RWPE2 (cell line): ENCODE measurements at places on chromosomes 16 and 17.

GRCh38 chr17:15185625-15185991 is 79.5 kb downstream of the PMP22 start:
- no peaks in the 10 kb centered on the region for H3K36me3 ChIP-seq
- no peaks in the 10 kb centered on the region for H3K27me3 ChIP-seq
- DNase-seq: no peak
- H3K27ac ChIP-seq: no peak overlapping the region

GRCh38 chr17:67260170-67260987 is 15.4 kb upstream of the HELZ start:
- peak overlapping the region; percentile 89 for H3K27ac ChIP-seq
- peak; percentile 56 for DNase-seq
- no peaks in the 10 kb centered on the region for H3K27me3 ChIP-seq

DNA sequence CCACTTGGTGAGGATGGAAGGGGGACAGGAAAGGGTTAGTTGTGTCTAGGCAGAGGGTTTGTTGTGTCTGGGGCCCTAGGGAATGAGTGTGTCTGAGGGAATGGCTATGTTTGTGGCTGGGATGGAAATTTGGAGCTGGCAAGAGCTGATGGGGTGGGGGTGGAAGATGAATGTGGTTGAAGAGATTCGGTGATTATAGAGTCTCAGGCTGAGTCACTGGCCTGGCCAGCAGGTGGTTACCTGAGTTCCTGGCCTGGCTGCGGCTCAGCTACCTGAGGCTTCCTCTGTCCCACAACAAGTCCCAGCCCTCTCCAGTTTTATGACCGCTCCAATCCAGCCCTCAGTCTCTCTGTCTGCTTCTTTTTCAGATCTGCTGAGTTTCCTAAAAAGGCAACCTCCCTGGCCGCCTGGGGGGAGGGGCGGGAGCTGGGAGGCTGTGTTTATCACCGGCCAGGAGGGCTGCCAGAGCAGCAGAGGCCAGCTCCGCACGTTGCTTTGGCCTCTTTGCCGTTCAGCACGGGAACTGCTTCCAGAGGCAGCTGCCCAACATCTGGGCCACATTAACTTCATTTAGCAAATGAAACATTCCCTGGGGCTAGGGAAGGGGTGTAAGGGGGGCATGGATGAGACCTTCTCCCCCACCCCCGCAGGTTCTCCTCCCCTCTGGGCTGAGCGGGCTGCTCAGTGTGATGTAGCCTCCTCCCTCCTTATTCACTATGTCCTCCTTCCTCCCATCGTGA is 21.8 kb downstream of the ITGB3 start:
- H3K4me3 ChIP-seq: no peak overlapping the region
- H3K4me1 ChIP-seq: peaks cover 31% of the 10 kb centered on the region
- DNase-seq: no peak
- H3K27me3 ChIP-seq: no peaks in the 10 kb centered on the region
- H3K36me3 ChIP-seq: no peaks in the 10 kb centered on the region
- peak overlapping the region; percentile 38 for H3K27ac ChIP-seq

DNA sequence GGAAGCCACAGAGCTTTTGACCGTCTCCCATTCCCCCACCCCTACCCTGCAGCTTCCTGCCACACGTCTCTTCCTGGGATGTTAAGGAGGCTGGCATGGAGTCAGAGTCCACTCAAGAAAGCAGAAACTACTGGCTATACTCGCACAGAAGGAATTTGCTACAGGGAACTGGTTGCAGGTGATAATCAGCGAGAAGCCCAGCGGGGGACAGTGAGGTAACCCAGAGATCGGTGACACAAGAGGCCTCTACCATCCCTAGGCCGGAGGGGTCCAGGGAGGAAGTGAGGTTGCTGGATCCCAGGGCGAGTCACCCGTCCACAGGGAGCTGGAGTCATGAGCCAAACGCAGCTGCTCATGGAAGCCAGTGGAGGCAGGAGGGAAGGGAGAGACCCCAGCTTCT is 93.7 kb downstream of the SDK2 start:
- H3K4me1 ChIP-seq: no peaks in the 10 kb centered on the region
- peak; percentile 60 for DNase-seq
- no peaks in the 10 kb centered on the region for H3K27me3 ChIP-seq
- H3K4me3 ChIP-seq: no peak overlapping the region
- no peaks in the 10 kb centered on the region for H3K36me3 ChIP-seq

- peaks cover 48% of the 10 kb centered on the region for H3K36me3 ChIP-seq
- no peaks in the 10 kb centered on the region for H3K27me3 ChIP-seq
- peaks cover 28% of the 10 kb centered on the region for H3K4me1 ChIP-seq
- DNase-seq: no peak
These were observed 674 bp downstream of the TAF15 start for GRCh38 chr17:35809855-35810461.
